ENCODE measurements at places on chromosomes 11 and 22.

DNA sequence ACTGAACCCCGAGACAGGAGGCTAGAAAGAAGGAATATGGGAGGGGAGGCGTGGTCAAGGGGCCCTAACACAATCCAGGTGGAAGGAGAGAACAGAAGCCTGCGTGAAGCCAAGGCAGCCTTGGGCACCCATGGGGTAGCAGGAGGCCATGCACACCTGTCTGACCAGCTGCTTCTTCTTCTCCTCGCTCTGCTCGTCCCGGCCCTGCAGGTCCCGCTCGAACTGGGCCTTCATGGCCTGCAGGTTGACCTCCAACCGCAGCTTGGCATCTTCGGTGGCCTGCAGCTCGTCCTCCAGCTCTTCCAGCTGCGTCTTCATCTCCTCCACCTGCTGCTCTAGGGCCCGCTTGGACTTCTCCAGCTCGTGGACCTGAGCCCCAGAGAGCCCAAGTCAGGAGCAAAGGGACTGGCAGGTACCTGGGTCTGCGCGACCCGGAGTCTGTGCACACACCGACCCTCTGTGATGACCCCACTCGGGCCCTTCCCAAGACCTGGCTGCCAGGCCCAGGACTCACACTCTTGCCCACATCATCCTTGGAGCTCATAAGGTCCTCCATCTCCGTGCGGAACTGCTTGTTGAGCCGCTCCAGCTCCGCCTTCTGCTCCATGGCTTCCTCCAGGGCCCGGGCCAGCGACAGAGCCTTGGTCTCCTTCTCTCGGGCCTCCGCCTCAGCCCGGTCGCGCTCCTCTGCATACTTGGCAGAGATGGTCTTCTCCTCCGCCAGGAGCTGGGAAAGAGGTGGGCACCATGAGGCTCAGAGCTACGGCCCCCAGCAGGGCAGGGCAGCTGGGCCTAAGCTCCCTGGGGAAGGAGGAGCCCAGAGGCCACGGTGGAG is 35.9 kb downstream of the APOL1 start:
- no peak for DNase-seq

GRCh38 chr11:92885600-92885999 is 83.9 kb upstream of the MTNR1B start:
- no peak for DNase-seq

- DNase-seq: no peak
These were observed 522.9 kb downstream of the NTM start for GRCh38 chr11:131893103-131893890.

- DNase-seq: no peak
These were observed 55.3 kb downstream of the TRMU start for GRCh38 chr22:46390652-46391301.

DNA sequence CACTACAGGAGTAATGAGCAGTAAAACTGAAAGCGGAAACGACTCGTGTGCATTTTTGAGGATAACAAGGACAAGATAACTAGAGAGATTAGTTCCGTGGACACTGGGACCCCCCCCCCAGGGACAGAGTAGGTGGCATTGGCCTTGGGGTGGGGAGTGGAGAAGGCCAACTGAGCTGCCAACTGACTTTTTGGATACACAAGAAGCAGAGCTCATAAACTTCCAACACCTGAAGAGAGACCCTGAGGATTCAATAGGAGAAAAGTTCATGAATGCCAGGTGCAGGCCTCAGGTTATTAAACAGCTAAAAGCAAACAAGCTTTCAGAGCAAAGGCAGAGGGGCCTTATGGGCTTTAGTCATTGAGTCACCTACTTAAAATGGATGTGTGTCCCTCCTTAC is 17.6 kb upstream of the PRSS23 start:
- DNase-seq: no peak

- DNase-seq: no peak
These were observed 21.4 kb downstream of the KIAA1671 start for GRCh38 chr22:24973872-24974271.

DNA sequence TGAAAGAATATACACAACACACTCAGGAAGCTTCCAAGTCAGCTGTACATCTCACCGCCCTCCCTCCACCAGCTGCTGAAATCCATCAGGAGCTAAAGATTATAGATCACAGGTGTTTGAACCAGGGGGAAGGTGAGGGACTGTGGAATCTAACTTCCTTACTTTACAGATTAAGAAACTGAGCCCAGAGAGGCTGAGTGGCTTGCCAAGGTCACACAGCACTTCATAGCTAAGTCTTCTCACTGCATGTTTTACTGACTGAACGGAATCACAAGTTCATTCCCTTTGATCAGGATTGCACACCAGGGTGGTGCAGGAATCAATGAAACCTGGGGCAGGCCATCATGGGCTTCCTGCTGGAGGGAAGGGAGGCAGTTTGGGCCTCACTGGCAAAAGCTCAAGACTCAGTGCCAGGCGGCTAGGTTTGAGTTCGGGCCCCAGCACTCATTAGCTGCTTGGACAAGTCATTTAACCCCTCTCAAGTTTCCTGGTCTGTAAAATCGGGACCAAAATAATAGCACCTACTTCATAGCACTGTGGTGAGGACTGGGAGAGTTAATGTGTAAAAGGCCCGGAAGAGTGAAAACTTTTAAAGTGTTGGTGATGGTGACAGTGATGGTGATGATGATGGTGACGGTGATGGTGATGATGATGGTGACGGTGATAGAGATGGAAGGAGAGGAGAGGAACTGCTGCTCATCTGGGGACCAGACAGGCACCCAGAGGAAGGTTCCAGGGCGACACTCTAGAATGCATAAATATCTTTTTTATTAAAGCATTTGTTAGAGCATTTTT is 8.2 kb downstream of the CD5 start:
- DNase-seq: no peak

GRCh38 chr11:74033046-74033445 is 24.2 kb upstream of the UCP3 start:
- no peak for DNase-seq

GRCh38 chr11:110050201-110050506 is 43.0 kb upstream of the ZC3H12C start:
- no peak for DNase-seq

DNA sequence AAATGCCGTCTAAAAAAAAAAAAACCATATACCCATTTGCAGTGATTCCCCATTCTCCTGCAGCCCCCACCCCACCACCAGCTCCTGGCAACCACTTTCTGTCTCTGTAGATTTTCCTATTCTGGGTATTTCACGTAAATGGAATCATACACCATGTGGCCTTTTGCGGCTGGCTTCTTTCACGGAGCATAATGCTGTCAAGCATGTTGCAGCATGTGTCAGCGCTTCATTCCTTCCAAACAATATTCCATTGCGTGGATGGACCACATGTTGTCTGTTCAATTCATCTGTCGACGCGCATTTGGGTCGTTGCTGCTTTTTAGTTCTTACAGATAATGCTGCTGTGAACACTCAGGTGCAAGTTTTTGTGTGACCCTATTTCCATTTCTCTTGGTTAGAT is 14.8 kb upstream of the EMID1 start:
- no peak for DNase-seq

DNA sequence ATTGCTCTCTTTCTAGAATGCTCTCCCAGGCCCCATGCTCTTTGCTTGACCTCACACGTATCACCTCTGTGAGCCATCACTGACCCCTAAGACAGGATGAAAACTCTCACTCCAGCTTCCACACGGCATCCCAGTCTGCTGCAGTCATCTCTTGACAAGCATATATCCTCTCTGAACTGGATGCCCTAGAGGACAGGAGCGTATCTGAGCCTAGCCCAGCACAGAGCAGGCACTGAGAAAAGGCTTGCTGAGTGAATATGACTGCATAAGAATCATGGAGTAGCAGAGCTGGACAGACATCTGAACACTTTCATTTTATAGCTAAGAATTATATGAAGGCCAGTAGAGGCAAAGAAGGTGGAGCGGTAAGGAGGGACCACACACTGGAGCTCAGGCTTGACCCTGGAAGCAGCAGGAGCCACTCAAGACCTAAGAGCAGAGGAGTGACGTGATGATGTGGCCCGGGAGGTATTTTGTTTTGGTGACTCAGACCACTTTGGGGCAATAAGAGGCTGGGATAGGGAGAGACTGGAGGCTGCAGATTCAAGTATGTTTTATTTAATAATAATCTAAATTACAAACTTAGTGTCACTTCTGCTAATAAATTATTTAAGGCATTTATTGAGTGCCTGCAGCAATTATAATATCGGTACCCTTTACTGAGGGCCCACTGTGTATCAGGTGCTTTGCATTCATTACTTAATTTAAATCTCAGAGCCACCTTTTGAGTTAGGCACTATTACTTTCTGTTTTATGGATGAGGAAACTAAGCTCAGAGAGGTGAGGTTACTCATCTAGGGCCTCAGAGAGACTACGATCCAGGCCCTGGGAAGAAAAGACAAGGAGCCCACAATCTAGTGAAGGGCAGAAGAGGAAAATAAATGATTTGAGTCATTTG is 42.6 kb downstream of the MAP6 start:
- peak; percentile 56 for DNase-seq

Measured in kidney epithelial cell (primary cell).